ENCODE measurements at places on chromosomes 2 and 18. TPM values are rescaled to one million over a fixed set of nuclear protein-coding genes. Genes with fewer than 3 reads are reported as not detected.
A peak's percentile ranks its signal among the peaks of the same experiment; 100 is the strongest.

GLB1L gene
- total RNA-seq, result 6.0 TPM

TRIM43 gene
- 0.44 TPM for total RNA-seq

DNA sequence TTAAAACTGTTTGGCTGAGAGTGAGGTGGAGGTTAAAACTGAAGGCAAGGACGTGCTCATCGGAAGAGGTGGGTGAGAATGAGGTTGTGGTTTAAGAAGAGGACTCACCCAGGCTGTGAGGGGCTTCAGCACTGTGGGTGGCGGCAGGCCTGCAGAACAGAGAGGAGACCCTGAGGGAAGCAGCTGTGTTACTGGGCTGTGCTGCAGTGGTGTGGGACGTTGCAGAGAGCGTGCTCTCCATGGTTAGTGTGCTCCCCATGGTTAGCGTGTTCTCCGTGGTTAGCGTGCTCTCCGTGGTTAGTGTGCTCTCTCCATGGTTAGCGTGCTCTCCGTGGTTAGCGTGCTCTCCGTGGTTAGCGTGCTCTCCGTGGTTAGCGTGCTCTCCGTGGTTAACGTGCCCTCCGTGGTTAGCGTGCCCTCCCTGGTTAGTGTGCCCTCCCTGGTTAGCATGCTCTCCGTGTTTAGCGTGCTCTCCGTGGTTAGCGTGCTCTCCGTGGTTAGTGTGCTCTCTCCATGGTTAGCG, 68.5 kb upstream of the NFATC1 start:
- ATAC-seq, result no peak

DNA sequence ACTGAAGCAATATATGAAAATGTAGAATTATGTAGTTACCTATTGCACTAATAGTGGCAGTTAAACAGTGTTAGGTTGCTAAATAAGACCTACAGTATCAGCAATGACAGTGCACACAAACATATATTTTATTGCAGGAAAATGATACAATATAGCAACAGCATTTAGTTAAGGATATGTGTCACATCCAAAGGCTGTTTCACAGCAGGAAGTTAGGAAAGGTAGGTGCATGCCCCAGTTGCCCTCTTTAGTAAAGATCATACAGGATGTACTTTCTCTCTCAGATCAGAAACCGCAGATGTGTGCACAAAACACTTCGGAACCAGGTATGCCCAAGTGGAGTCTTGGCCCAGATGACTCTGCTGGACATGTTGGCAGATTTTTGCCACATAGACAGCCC, 444.1 kb downstream of the XIRP2 start:
- no peak for ATAC-seq

DNA sequence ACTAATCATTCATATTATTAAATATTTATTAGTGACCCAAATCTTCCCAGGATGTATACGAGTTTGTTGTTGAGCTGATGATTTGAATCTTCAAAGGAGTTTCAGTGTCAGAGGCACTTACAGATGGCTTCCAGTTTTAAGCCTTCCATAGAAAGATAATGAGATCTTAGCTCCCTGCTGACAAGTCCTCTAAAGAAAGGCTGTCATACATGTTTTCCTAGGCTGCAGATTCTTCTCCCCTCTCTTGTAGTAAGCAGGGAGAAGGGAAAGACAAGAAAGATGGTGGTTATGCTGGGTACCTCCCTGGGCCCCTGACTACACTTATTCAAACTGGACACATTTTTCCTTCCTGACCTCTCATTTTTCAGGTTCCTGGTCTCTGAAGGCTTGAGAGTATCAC, 8.1 kb upstream of the GAREM1 start:
- ATAC-seq, result peak; percentile 16

DNA sequence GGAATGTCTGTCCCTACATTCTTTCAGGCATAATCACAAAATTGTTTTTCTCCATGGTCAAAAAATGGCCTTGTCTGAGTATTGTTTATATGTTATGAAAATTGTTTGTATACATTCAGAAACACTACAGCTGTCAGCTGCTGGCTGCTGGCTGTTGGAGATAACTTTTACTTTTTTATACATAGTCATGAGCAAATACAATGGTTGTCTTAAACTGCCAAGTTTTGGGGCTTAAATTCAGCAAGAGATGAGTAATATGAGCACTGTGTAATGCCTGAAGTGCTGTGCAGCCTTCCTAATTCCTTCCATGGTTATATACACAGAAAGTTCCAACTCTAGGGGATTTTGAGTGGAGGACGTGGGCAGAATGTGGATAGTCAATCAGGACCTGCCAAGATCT, 168.9 kb upstream of the RMP24 start:
- no peak for ATAC-seq

DNA sequence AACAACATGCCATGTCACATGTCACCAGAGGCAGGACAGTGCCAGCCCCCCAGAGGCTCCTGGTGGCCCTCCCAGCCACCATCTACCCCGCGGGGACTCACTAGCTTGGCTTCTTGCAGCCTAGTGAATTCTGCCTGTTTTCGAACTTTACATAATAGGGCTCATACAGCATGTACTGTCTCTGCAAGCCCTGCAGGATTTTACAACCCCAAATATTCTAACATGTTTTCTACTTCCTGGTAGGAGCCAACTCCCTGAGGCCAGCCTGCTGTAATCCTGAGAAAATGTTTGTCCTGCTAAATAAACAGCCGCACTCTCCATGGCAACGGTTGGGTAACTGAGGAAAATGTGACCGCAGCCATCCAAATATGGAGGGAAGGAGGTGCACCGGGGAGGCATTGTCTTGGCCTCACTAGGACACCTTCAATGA, 2.7 kb downstream of the PER2 start:
- ATAC-seq, result peak; percentile 49

DNA sequence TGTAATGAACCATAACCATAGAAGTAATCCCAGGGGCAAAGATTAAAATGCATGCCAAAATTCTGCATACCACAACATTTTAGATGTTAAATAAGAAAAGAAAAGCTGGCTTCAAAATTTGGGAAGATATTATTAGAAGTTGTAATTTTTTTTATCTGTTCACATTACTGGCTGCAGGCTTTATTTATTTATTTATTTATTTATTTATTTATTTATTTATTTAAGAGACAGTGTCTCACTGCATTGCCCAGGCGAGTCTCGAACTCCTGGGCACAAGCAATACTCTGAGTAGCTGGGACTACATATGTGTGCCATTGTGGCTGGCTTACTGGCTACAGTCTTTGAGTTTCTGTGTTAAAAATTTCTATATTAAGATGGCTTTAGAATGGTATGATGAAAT, 66.5 kb upstream of the PNPT1 start:
- no peak for ATAC-seq

Data from motor neuron (in vitro differentiated cells).